Stimulated activated CD4-positive, alpha-beta T cell treated with anti-CD3 and anti-CD28 coated beads, Interleukin-15, amount 100 ng/mL, for 24 hours (primary cell): ENCODE measurements at places on chromosomes 16 and 17.

GRCh38 chr17:29577385-29578211 is 9.1 kb downstream of the TP53I13 start:
- no peak for DNase-seq

GRCh38 chr16:54879681-54880080 is 51.0 kb upstream of the IRX5 start:
- DNase-seq, result no peak

DNA sequence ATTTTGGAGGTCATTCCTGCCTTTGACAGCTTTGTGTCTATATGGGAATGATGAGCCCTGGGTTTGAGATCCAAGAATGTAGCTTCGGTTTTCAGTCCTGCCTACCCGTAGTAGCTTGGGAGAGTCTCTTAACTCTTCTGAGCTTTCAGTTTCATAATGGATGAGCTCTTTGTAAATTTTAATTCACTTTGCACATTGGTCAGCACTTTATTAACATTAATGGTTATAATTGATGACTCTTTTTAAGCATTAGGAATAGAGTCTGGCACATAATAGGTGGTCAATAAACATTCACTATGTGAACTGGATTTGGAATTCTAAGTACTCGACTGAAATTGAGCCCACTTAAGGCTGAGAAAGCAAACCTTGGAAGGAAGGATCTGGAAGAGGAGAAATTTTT is 17.3 kb downstream of the GPR139 start:
- no peak for DNase-seq

DNA sequence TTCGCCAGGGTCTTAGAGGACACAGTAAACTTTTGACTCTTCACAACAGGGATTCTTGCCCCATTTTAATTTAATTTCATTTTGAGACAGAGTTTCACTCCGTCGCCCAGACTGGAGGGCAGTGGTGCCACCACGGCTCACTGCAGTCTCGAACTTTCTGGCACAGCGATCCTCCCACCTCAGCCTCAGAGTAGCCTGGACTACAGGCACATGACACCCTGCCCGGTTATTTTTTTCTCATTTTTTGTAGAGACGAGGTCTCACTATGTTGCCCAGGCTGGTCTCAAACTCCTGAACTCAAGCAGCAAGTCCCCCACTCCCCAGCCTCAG is 329 bp upstream of the NLE1 start:
- DNase-seq, result no peak

DNA sequence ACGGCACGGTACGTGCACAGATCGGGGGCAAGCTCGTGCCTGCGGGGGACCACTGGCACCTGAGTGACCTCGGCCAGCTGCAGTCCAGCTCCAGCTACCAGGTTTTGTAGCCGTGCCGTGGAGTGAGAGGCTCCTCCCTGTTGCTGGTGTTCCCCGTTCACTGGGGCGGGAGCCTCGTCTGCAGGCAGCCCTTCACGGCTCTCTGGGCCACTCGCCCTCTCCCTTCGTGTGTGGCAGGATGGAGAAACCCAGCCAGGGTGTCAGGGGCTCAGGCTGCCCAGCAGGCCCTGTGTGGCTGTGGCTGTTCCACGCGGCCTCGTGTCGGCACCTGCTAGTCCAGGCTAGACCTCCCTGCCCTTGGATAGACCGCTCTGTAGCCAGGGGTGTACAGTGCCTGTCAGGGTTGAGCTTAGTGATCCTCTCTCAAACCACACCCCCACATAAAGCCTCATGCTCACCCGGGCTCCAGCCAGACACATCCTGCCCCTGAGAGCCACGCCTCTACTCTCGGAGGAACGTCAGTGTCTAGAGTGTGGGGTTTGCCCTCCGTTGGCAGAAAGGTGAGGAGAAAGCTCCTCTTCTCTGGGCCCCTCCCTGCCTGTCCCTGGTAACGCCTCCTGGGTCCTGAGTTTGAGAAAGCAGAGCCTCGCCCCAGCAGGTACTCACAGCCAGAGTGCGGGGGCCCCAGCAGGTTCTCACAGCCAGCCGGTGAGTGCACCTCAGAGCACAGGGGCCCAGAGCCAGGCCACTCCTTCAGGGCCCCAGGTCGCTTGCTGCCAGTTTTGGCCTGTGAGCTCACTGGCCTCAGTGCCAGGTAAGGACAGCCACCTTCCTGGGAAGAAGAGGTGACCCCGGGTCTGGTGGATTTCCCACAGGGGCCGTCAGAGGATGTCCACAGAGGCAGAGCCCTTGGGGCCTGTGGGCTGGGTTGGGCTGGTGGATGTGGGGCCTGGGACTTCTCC is 27.7 kb downstream of the NME3 start:
- no peak for DNase-seq

GRCh38 chr17:68578236-68578635 is 22.9 kb downstream of the FAM20A start:
- no peak for DNase-seq

GRCh38 chr16:80687606-80688005 is 116.8 kb downstream of the CDYL2 start:
- DNase-seq, result no peak

GRCh38 chr17:82283208-82283749 is 9.8 kb upstream of the CSNK1D start:
- DNase-seq, result peak; percentile 77

GRCh38 chr17:6392609-6393350 is 42.1 kb downstream of the AIPL1 start:
- DNase-seq, result no peak

DNA sequence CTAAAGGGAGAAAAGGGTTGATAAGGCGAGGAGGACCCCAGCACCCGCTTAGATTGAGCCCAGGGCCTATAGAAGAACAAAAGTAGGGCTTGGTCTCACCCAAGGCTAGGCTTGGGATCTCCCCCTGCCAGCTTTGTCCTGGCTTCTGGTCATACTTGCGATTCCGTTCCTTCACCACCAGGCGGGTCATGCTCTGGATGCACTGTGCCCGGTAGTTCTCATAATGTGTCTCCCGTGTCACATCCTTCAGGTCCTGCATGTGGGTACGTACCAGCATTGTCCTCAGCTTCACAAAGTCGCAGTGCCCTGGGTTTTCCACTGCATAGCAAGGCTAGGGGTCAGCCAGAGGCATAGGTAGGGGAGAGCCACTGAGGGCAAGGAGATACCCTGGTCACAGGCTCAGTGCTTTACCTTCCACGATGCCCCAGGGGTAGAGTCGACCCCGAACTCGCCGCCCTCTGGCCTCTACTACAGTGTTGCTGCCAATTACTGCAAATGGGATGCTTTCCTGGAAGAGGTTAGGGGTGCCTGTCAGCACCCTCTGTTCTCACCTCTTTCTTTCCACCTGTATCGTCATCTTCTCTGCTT is 6.5 kb upstream of the MTMR4 start:
- DNase-seq, result peak; percentile 22

GRCh38 chr16:49828533-49829267 is 27.2 kb downstream of the ZNF423 start:
- DNase-seq, result no peak
